Central memory CD8-positive, alpha-beta T cell (primary cell): ENCODE measurements at places on chromosomes 2 and 18.

- DNase-seq, result no peak
Measured at GRCh38 chr2:177765698-177766097, 306.9 kb downstream of the PDE11A start.

DNA sequence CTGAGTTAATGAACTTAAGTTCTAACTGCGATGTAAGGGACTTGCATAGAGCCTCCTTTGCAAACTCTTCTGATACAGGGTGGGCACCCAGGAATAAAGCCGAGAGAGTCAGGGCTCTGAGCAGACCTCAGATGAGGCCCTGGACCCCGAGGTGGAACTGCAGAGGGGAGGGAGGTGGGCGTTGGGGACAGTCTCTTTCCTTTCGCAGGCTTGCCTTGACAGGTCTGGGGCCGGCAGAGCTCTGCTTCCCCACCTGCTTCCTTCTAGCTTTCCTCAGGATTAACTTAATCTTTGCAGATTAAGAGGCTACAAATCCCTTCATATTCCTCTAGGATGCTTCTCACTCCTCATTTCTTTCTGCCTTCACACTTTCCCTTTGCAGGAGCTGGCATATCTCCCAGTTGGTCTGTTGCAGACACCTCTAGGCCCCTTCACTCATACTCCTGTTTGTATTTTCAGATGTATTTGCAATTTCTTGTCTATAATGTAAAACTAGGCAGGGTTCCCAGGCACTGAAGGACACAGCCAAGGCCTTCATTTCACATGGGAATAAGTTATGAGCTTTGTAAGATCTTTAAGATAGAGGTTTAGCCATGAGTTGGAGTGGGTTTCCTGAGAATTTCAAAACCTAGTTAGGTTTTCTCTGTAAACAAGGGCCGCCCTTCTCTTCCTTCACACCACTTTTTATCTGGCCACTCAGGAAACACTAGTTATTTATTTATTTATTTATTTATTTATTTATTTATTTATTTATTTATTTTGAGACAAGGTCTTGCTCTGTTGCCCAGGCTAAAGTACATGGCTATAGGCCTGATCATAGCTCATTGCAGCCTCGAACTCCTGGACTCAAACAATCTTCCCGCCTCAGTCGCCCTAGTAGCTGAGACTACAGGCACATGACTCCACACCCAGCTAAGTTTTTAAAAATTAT lies 70.9 kb downstream of the MTCL1 start:
- DNase-seq, result no peak

DNA sequence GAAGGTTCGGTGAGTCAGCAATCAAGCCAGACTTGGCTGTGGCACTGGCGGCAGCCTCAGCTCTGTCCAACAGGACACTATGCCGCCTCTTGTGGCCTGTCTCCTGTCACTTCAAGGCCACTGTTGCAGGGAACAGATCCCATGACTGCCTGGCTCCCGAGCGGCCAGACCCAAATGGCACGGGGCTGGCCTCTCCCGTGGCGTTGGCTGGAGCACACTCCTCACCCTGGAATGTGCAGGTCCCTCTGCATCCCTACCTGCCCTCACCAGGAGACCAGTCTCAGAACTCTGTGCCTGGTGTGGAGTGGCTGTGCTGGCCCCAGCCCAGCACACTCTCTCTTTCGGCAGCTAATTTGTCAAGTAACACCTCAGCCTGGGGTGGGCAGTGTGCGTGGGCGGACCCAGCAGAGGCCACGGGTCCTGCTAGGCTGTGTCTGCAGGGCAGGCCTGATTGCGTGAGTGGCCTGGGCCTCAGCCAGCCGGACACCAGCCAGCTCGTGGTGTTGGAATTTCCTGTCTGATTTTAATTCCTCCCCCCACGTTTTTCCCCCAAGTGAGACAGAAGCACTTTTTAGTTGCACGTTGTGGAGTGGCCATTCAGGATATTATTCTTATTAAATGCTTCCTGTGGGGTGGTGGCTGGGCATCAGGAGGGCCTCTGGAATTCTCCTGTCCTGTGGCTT lies 179.3 kb downstream of the GLI2 start:
- no peak for DNase-seq

- DNase-seq, result no peak
Measured at GRCh38 chr2:198054299-198054698, 249.9 kb downstream of the PLCL1 start.

- DNase-seq, result no peak
Measured at GRCh38 chr2:128693743-128694029, 375.0 kb upstream of the HS6ST1 start.

DNA sequence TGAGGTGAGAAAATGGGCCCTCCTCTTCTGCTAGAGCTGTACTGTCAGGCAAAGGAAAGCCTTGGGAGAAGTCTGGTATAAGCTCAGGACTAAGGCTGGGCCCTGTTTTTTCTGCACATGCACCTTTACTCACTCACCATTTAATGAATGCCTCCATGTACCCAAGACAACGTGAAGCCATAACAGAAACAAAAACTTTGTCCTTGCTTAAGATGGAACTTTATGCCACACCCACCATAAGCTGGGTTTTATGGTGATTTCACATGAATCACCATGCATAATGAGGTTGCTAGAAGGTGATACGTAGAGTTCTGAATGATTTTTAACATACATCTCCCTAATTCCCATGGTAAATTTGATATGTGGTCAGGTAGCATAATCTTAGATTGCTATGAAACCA lies 63.7 kb upstream of the CYP26B1 start:
- DNase-seq, result no peak

DNA sequence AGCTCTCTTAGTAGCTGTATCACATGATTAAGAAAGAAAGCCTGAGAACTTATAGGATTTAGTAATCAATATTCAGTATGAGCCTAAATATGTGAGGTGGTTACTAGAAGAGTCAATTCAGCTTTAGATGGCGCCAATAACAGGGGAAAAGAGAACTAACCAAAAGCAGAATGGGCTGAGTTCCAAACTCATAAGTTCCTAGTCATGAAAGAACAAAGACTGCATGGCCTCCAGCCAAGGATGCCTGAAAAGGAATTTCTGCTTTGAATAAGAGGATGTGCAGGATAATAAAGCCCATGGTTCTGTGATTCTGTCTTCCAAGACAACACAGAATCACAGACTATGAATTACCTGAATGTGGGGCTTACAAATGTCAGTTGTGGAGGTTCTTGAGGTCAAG lies 196.5 kb downstream of the SATB2 start:
- no peak for DNase-seq

DNA sequence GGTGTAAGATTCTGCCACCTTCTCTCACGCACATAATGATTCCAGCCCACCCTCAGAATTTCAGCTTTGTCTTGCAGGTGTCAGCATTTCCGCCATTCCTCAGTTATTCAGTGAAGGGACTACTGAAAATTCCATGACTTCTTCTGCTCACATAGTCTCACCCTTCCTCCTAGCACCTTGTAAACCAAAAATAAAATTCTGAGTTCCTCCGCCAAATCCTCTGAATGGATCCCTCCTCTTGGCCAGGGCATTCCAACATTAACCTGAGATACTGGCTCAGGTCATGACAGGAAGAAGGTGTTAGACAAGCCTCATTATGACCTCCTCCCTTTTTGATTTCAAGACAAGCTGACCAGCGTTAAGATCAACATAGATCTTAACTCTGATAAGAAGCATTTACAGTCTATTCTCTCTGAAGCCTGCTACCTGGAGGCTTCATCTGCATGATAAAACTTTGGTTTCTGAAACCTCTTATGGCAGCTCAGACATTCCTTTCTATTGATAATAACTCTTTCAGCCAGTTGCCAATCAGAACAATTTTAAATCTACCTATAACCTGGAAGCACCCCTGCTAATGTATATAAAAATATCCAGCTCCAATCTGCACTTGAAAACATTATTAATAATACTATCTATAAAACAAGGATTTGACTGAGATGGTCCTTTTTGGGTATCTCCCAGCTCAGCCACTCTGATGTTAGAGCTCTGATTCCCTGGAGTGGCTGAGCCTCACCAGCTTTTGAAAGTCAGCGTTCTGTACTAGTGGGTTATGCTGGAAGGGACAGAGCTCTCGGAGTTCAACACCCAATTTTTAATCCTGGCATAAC lies 136.4 kb upstream of the APCDD1 start:
- DNase-seq, result no peak

DNA sequence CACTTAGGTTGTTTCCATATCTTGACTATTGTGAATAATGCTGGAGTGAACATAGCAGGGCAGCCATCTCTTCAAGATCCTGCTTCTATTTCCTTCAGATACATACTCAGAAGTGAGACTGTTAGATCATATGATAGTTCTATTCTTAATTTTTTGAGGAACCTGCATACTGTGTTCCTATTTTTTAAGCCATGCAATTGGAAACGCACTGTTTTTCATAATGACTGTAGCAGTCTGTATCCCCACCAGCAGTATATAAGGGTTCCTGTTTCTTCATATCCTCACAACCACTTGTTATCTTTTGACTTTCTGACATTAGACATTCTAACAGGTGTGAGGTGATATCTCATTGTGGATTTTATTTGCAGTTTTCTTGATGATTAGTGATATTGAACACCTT lies 15.5 kb downstream of the NEURL3 start:
- no peak for DNase-seq

- DNase-seq, result no peak
Measured at GRCh38 chr18:44733069-44733753, 52.5 kb downstream of the SETBP1 start.
